Omental fat pad (tissue), 4 donors: ENCODE measurements at places on chromosomes 16 and 17.
A peak's percentile ranks its signal among the peaks of the same experiment; 100 is the strongest.

GRCh38 chr17:64202683-64203344, 60.2 kb downstream of the TEX2 start:
- DNase-seq, result no peak

DNA sequence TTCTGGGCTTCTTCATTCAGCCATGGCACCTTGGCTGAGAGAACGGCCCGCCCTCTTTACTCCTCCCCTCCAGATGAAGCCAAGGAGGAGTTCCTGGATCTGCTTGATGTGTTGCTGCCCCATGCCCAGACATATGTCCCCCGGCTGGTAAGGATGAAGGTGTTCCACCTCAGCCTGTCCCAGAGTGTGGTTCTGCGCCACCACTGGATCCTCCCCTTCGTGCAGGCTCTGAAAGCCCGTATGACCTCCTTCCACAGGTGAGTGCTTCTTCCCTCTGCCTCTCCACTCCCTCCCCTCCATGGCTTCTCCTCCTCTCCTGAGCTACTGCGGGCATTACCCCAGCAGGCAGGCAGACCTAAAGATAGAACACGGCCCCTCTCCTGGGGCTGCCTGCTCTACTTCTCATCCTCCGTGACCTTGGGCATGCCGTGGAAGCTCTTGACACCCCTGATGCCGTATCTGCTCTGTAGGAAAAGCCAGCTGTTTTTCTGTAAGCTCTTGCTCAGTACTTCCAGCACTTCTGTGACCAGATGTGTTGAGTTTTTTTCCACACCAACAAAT, 8.7 kb downstream of the USB1 start:
- no peak for DNase-seq

DNA sequence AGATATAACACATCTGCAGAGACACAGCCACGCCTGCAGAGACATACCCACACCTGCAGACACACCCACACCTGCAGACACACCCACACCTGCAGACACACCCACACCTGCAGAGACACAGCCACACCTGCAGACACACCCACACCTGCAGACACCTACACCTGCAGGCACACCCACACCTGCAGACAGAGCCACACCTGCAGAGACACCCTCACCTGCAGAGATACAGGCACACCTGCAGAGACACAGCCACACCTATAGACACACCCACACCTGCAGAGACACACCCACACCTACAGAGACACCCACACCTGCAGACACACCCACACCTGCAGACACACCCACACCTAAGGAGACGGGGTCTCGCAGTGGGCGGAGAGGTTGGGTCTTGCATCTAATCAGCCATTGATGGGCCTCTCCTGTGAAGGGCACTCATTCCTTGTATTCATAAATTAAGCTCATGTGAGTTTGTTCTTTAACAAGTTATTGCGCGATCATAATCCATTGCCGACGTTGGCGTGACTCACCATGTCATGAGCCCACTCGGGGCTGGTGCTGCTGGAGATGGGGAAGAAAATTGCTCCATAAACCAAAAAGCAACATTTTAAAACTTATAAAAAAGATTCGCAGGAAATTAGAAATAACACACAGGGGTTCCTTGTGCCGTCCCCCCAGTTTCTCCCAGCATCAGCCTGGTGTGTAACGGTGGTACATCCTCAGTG, 28.9 kb upstream of the CDH15 start:
- DNase-seq, result no peak

GRCh38 chr16:22353191-22353919, 21.1 kb downstream of the CDR2 start:
- no peak for DNase-seq

DNA sequence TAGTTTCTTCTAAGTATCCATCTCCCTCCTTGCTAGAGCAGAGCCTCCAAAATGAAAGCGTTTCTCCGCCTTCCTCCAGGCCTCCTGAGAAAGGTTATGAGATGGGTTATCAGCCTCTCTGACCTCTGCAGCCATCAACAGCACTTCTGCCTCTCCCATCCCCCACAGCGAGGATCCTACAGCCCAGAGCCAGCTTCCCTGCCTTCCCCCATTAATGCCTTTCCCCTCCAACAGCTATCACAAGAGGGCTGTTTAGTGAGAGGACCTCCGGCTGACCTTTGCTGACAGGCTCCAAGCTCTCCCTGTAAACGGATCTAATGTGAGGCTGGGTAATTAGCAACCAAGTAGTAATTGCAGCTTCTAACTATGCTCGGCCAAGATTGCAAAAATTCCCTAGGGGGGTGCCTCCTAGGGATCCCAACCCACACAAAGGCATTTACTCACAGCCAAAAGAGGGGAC, 55.8 kb downstream of the ZFHX3 start:
- DNase-seq, result no peak

GRCh38 chr16:75861311-75862097, 135.2 kb upstream of the CPHXL start:
- no peak for DNase-seq

DNA sequence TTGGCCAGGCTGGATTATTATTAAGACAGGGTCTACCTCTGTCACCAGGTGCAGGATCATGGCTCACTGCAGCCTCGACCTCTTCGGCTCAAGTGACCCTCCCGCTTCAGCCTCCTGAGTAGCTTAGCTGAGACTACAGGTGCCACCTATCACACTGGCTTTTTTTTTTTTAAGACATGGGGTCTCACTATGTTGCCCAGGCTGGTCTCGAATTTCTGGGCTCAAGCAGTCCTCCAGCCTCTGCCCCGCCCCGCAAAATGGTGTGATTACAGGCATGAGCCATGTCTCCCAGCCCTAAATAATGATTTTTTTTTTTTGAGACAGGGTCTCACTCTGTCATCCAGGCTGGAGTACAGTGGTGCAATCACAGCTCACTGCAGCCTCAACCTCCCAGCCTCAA, 5.8 kb downstream of the OVCA2 start:
- no peak for DNase-seq

- DNase-seq, result no peak
Measured at GRCh38 chr17:33756021-33756420, 462.9 kb upstream of the ASIC2 start.

GRCh38 chr16:75341564-75342307, 90.3 kb upstream of the BCAR1 start:
- DNase-seq, result no peak

DNA sequence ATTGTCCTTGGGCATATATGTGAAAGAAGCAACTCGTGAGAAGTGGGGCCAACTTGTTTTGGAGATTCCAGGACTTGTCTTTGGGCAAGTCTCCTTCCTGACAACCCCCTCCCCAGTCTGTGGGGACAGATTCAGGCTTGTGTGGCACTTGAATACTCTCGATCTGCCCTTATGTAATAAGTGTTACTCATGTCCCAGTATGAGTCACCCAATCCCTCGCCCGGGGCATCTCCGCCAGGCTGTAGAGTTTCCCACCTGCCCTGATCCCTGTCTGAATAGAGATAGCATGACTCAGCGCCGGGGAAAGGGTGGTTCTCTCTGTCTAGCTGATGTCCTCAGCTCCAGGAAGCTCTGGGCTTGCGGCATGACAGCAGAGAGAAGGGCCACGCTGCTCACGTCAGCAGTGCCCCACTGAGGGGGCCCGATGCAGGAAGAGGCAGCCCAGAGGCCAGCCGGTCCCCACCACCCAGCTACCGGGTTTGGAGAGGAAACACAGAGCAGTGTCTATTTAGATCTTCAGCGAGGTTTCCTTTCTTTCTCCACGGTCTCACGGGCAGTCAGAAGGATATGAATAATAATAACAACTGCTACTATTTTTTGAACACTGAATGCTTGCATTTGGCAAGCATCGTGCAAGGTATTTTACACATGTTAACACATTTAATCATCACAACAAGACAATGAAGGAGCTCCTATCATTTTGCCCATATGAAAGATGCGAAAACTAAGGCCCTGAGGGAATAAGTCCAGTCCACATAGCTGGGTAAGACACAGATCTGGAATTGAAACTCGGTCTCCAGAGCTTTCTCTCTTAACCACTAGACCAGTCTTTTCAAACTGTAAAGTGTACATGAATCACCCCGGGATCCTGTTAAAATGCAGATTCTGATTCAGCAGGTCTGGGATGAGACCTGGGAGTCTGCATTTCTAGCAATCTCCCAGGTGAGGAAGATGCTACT, 426.7 kb upstream of the MAF start:
- peak; percentile 27 for DNase-seq

DNA sequence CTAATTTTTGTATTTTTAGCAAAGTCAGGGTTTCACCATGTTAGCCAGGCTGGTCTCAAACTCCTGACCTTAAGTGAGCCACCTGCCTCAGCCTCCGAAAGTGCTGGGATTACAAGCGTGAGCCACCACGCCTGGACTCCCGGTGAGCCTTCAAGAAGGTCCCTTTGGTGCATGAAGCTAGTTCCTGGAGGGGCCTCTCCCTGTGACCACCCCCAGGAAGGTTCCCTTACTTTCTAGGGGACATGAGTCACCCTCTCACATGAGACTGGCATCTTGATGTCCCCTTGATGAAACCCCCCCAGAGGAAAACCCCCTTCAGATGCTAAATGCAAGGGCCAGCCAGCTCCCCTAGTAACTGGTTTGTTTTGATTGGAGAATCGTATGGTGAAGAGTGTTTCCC, 12.8 kb downstream of the CARHSP1 start:
- no peak for DNase-seq

DNA sequence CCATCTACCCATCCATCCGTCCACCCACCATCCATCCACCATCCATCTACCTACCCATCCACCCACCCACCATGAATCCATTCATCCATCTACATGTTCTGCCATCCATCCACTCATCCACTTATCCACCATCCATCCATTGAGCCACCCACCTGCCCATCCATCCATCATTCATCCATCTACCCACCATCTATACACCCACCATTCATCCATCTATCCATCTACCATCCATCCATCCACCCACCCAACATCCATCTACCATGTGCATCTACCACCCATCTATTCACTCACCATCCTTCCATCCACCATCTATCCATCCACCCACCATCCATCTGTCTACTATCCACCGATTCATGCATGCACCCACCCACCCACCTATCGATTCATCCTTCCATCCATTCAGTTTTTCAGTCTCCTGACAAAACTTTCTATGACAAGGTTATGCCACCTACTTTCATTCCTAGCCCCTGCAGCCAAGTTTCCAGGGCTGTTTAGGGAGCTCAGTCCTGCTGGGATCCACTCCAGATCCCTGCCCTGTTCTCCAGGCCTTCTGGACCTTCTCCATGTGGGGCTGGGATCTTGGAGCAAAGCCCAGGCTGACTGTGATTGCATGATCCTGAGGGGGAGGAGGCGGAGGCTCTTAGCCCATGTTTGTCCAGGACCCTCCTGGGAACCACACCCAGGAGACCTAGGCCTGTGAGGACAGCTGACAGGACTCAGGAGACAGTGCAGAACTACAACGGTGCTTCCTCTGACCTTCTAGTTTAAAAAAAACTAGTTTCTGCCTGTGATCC, 27.4 kb downstream of the BCO1 start:
- DNase-seq, result no peak

DNA sequence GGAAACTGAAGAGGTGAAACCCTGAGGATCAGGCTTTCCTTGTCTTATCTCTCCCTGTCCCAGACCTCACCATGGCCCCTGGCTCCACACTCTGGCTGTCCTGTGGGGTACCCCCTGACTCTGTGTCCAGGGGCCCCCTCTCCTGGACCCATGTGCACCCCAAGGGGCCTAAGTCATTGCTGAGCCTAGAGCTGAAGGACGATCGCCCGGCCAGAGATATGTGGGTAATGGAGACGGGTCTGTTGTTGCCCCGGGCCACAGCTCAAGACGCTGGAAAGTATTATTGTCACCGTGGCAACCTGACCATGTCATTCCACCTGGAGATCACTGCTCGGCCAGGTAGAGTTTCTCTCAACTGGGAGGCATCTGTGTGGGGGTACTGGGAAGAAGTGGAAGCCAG, 1.4 kb downstream of the CD19 start:
- no peak for DNase-seq

GRCh38 chr17:39687101-39687545, 734 bp downstream of the PGAP3 start:
- no peak for DNase-seq

DNA sequence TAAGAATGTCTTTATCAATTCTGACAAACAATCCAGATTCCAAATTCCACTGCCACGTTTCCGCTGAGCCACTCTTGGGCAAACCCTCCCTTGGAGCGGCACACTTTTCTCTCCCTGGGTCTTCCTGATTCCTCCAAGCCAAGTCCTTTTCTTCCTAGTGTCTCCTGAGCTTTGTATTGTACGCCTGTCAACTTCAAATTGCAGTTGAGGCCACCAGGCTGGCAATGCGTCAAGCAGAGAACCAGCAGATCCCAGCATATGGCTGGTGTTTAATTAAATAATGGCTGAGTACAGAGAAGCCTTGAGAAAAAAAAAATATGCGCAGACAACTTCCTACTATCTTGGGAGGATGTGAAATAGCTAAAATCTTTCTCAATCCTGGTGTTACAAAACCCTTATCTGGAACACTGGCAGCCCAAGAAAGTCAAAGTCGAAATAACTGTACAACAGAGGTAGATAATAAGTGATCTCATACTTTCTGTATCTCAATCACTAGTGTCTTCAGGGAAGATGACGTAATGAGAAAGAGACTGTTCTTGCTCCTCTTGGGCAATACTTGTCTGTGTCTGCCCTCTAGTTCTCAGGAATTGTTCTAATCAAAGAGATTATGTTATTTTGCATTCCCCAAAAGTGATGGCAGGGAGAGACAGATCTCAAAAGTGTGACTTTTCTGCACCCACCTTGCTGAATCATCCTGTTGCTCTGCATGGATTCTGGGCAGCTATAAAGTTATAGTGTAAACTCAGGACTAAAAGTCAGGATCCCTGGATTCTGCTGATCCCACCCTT, 15.0 kb downstream of the SMIM36 start:
- no peak for DNase-seq

- DNase-seq, result no peak
Measured at GRCh38 chr16:14497245-14498082, 132.6 kb downstream of the PARN start.

GRCh38 chr17:17902877-17903276, 66.1 kb upstream of the SREBF1 start:
- no peak for DNase-seq

- no peak for DNase-seq
Measured at GRCh38 chr17:5225668-5226457, 8.8 kb downstream of the SCIMP start.

- no peak for DNase-seq
Measured at GRCh38 chr16:31696968-31697743, 169.5 kb downstream of the AHSP start.

DNA sequence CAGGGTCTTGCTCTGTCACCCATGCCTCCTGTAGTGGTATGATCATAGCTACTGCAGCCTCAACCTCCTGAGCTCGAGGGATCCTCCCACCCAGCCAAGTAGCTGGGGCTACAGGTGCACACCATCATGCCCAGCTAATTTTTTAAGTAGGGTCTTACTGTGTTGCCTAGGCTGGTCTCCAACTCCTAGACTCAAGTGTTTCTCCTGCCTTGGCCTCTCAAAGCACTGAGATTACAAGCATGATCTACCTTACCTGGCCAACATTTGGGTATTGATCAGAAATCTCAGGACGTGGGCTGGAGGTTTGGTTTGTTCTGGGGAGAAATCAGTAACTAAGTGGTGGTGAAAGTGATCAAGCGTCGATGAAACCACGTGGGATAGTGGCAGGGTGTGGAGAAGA, 4.1 kb downstream of the CHD9 start:
- no peak for DNase-seq

GRCh38 chr17:70047619-70048419, 27.2 kb upstream of the KCNJ16 start:
- DNase-seq, result no peak
